Endothelial cell of umbilical vein (primary cell): ENCODE measurements at places on chromosomes 16 and 17.

DNA sequence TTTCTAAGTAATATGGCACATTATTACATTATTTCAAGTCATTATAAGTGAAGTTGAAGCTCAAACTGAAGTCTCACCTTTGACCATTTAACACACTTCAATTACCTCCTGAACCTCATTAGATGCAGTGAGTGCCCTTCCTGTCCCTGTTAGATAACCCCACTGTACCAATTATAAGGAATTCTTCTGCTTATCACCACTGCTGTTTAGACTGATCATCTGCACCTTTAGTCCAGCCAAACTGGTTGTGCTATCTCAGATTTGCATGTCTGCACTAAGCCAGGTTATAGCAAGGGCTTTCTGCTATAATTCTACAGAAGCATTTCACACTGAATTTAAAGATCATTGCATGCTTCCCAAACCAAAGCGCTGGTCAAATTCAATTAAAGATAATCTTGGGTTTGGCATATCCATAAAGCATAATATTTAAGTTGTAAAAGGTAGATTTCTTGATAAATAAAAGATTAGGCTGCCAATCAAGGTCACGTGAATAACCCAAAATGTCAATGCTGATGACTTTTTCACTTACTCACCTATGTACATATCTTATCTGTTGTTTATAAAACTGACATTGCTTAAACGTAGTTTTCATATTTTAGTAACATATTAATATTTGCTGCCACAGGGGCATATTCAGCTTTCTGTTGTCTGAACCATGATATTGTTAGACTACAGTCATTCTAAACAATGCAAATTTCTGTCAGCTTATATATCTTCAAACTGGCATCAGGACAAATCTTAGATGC, 11.9 kb downstream of the ITFG1 start:
- no peak for DNase-seq

- DNase-seq: no peak
These were observed 256.3 kb downstream of the FTO start for GRCh38 chr16:53960050-53960812.

- no peak for DNase-seq
These were observed 694.1 kb downstream of the TOX3 start for GRCh38 chr16:51852892-51853291.

DNA sequence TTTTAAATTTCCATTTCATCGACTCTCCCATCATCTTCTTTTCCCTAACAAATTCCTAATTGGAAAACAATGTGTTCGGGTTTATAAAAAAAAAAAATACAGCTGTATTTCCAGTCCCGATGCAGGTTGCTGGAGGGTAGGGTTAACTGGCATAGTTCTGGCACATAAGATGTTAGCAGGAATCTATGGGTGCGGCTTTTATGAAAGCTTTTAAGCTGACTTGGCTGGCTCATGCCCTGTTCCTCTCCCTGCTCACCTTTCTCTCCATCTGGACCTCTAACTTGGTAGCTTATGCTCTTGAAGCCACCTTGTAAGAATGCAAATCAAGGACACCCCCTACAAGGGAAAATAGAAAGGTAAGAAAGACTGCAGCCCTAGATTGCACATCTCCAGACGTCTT, 33.2 kb upstream of the KCNJ2 start:
- DNase-seq: no peak

DNA sequence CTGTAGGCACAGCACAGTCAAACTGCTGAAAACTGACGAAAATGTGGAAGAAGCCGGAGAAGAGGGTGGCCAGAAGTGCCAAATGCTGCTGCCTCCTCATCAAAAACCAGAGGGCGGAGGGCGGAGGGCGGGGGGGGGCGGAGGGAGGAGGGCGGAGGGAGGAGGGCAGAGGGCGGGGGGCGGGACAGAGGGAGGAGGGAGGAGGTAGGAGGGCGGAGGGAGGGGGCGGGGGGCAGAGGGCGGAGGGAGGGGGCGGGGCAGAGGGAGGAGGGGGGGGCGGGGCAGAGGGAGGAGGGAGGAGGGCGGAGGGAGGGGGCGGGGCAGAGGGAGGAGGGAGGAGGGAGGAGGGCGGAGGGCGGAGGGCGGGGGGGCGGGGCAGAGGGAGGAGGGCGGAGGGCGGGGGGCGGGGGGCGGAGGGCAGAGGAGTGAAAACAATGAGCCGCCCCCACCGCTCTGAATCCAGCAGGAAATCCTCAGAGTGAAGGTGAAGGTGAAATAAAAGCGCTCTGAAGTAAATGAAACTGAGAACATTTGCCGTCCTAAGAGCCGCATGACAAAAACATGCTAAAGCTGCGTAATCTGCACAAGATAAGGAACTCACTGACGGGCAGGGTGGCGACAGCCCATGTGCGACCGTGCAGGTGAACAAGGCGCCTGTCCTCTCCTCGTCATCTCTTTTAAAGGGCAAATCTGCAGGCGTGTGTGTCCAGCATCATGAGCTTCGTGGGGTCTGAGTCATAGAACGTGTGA, 22.6 kb upstream of the CBFA2T3 start:
- no peak for DNase-seq

DNA sequence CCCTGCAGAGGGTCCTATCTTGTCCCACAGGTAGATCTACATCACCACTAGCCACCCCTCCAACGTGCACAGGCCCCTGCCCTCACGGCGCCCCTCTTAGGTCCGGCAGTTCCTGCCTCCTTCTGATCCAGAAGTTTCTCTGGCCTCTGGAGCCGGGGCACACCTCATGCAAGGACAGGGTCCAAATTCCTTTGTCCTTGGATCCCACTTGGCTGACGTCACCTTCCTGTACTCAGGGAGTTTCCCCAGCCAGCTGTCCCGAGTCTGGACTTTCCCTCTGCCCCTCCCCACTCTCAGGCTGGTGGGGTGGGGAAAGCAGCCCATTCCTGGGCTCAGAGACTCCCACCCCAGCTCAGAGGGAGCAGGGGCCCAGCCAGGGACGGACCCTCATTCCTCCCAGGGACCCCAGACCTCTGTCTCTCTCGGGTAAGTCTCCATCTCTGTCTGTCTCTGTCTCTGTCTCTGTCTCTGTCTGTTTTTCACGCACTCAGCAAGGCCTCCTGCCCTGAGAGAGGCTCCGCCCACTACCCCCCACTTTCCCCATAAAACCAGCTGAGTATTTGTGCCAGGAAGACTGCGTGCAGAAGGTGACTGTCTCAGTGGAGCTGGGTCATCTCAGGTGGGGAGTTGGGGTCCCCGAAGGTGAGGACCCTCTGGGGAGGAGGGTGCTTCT, at the start of gene IL32:
IL32 (plus strand) TSS at position 572 of the 673 bp plus-strand sequence. CDS start 172 bp downstream, outside the sequence.
- DNase-seq: peak; percentile 88

GRCh38 chr16:87395181-87395842, 3.2 kb downstream of the MAP1LC3B start:
- no peak for DNase-seq

GRCh38 chr17:21425321-21425720, 49.2 kb downstream of the KCNJ12 start:
- no peak for DNase-seq

DNA sequence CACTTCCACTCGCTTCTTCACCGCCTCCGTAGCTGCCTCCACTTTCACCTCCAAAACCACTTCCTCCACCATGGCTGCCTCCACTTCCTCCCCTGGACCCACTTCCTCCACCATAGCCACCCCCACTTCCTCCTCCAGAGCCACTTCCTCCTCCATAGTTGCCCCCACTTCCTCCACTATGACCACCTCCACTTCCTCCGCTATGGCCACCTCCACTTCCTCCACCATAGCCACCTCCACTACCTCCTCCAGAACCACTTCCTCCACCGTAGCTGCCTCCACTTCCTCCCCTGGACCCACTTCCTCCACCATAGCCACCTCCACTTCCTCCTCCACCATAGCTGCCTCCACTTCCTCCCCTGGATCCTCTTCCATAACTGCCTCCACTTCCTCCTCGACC, 4.5 kb downstream of the KRT9 start:
- DNase-seq: no peak

DNA sequence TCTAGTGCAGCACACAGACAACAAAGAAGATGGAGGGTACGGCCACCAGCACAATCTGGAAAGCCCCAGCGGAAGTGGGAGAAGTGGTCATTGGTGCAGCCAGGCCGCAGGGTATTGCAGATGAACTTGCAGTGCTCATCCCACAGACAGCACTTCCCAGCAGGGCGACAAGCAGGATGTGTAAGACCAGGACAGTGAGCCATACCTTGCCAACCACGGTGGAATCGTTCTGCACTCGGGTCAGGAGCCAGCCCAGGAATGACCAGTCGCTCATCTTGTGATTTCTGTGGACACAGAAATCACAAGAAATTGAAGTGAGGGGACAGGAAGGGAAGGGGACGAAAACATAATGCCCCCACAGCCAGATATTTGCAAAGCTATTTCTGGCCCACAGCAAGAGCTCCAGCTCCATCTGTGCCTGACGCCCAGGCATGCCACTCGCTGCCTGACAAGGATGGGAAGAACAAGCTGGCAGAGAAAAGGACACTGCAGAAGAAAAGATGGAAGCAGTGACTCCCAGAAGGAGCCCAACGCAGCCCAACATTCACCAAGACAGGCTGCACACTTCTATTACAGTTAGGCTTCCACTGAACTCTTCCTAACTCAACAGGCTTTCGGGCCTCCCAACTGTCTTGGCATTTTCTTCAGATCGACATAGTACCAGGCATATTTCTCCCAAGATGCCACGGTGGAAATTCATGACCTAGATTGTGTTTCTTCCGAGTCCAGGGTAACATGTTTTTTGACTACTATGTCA, 17.5 kb upstream of the MYO18A start:
- DNase-seq: no peak

DNA sequence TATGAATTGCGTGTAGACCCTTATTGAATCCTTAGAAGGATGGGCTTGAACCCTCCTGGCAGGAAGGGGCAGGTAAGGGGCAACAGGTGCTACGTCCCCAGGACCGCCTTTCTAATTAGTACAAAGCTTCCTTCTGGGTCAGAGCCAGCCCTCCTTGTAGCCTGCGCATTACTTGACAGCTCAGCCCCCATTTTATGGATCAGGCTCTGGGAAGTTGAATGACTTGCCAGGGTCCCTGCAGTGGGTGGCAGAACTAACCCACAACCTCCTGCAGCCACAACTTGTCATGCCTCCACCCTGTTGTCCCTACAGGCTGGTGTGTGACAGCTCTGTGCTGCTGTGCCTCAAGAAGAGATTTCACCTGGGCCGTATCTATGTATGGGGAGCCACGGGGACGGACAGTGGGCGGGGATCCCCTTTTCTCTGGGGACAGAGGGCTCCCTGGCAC, 2.7 kb downstream of the MYO15B start:
- no peak for DNase-seq

DNA sequence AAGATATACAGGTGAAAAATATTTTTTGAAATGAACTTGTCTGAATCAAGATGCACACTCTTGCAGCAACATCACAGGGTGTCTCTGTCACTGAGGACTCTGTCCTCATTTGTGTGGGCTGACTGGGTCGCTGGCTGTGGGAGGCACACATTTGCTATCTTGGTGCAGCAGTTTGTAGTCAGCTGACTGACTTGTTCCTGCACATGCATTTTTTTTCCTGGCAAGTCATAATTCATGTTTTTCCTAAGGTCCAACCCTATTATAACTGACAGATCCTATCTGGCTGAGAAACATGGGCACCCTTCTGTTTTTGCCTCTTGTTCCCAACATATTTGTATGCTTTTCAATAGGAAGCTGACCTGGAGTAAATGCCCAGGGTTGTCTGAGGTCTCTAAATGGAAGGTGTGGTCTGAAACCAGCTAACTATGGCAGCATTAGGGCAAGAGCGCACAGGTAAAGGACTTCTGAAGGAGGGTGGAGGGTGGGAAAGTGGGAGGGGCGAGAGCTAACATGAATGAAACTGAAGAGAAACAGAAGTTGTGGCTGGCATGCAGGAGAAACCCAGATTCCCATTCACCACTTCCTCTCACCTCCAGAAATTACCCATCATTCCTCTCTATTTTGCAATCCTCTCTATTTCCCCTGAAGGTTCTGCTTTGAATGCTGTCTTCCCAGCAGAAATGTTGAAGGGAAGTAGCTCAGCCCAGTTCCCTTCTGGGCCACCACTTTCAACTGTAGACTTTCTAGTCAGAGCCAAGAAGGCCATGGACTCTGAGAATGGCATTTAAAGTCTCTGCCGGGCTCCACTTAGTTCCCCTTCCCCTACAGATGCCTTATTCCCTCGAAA, 166.1 kb downstream of the PRKCA start:
- DNase-seq: peak; percentile 51

- no peak for DNase-seq
These were observed 97.1 kb upstream of the HS3ST3A1 start for GRCh38 chr17:13698832-13699231.

- no peak for DNase-seq
These were observed 101.7 kb downstream of the CHD9 start for GRCh38 chr16:53156516-53156915.

DNA sequence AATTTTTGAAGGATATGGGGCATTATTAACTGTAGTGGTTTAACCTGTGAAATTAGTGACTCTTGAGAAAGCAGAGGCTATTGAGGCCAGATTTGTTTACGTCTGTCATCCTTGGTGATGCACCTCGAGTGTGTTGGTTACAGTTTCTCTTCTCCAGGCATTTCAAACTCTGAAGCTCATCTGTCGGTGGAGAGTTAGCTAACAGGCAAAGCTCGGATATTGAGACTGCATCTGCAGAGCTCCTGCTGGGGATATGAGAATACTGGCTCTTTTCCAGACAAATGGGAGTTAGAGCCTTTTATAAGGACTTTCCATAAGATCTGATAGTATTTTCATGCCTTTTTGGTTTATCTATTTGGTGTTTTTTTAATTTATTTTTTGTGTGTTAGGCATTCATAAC, 6.7 kb downstream of the CLEC16A start:
- no peak for DNase-seq

DNA sequence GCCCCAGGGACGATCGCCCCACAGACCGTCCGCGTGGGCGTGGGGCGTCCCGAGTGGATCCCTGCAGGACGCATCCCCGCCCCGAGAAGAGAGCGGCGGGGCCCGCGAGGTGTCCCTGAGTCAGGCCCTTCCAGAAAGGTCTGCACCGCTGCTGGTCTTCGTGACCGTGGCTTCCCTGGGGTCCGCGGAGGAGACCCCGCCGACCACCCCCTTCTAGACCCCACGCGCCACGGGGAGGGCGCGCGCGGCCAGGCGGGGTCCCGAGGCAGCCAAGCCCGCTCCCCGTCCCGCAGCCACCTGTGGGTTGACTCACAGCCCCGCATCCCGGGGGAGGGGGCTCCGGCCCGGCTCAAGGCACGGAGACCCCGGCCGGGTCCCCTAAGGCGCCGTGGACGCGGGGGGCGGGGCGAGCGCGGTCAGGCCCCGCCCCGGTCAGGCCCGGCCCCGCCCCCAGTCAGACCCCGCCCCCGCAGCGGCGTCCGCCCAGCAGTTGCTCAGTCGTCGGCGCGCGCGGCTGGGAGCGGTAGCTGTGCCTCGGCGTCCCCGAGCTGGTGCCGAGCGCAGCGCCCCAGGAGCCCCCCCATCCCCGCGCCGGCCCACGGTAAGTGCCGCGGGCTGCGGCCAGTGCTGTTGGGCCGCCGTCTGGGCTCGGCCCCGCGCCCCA, at the start of gene BAIAP3:
BAIAP3 (plus strand) TSS at position 497 of the 664 bp plus-strand sequence. CDS start 4,905 bp downstream, outside the sequence.
- DNase-seq: no peak
